ENCODE measurements at places on chromosomes 4 and X.
A peak's percentile ranks its signal among the peaks of the same experiment; 100 is the strongest.

- H3K36me3 ChIP-seq: peaks cover 34% of the 10 kb centered on the region
- no peaks in the 10 kb centered on the region for H3K4me1 ChIP-seq
- peaks cover 6% of the 10 kb centered on the region for H3K27me3 ChIP-seq
- no peak for DNase-seq
- no peak overlapping the region for H3K27ac ChIP-seq
Observed at GRCh38 chr4:962231-963208, 10.8 kb downstream of the DGKQ start.

- H3K4me1 ChIP-seq: no peaks in the 10 kb centered on the region
- DNase-seq: no peak
Observed at GRCh38 chrX:100870527-100870926, 3.6 kb downstream of the NOX1 start.

GRCh38 chr4:73841243-73841925 is 4.9 kb downstream of the CXCL6 start:
- H3K27me3 ChIP-seq: peaks cover 7% of the 10 kb centered on the region
- no peak overlapping the region for H3K27ac ChIP-seq
- no peaks in the 10 kb centered on the region for H3K36me3 ChIP-seq
- peaks cover 3% of the 10 kb centered on the region for H3K4me1 ChIP-seq
- no peak overlapping the region for H3K4me3 ChIP-seq
- no peak for DNase-seq

DNA sequence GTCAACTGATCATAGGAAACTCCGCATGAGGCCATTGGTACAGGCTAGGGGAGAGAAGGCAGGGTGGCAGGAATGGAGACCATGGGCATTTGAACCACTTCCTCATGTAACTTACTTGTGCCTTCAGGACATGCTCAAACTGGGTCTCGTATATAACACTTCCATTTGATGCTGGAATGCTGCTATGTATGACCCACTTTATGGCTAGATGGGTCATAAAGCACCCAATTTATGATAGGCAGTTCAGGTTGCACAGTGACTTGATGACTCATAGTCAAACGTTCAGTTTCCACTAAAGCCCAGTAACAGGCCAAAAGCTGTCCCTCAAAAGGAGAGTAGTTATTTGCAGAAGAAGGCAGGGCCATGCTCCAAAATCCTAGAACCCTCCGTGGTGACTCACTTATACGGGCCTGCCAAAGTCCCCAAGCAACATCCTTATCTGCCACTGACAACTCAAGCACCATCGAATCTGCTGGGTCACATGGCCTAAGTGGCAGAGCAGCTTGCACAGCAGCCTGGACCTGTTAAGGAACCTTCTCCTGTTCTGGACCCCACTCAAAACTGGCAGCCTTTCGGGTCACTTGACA is 236.4 kb downstream of the ZC4H2 start:
- no peak for DNase-seq
- H3K27ac ChIP-seq: no peak overlapping the region
- no peaks in the 10 kb centered on the region for H3K36me3 ChIP-seq
- no peak overlapping the region for H3K4me3 ChIP-seq
- H3K4me1 ChIP-seq: no peaks in the 10 kb centered on the region
- H3K27me3 ChIP-seq: no peaks in the 10 kb centered on the region

DNA sequence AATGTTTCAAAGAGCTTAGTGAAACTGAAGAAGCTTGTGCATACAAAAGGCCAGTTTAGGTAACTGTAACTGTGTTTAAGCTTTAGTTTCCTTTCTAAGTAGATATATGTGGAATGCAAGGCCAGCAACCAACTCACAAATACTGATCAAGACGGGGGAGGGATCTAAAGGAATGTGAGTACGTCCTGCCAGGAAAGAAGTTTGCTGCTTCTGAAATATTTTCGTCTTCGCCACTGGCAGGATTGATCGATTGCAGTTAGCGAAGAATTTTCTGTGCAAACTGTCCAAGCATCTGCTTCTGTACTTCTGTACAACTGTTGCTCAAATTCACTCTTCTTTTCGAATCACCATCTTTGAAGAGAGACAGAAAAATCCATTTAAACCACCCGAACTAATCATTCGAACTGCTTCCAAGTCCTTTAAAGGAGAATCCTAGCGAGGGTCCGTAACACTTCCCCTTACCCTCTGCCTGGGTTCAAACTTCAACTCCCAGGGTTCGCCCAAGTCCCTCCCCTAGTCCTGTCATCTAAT is 373 bp upstream of the INTS6L start:
- H3K4me3 ChIP-seq: peak overlapping the region; percentile 67
- no peaks in the 10 kb centered on the region for H3K4me1 ChIP-seq
- peak; percentile 83 for DNase-seq
- H3K36me3 ChIP-seq: no peaks in the 10 kb centered on the region

DNA sequence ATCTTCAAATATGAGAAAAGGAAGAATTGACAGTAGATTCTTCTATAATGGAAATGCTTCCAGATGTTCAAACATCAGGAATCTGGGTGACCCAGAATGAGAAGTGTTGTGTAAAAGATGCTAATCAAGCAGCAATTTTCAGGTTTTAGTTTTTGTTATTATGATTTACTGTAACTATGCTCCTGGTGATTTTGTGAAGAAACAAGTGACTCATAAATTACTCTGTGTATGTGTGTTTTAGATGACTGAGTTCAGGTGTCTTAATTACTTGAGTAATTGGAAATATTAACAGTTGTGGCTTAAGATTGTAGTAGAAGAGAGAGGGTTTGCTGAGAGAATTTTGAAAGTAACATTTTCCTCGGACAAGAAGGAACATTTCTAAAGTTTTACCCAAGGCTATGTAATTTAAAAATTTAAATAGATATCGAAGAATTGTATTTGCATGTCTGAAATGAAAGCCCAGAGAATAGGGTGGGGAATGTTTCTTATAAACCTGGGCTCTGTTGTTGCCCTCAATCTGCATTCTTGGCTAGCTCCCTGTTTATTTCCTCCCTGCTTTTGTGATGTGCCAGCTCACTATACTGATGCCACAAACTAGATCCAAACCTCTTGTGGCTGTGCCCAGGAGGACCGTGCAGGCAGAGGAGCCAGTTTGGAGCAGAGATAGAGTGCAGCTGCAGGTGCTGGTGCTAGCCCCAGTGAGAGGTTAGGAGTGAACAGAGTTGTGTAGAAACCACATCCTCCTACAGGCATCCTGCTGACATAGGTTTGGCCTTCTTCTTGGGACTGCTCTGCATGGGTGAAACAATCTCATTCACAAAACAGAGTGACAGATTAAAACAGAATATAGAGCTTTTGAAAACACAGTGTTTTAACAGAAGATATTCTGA is 25.4 kb upstream of the TNIP3 start:
- DNase-seq: no peak
- no peak overlapping the region for H3K27ac ChIP-seq

DNA sequence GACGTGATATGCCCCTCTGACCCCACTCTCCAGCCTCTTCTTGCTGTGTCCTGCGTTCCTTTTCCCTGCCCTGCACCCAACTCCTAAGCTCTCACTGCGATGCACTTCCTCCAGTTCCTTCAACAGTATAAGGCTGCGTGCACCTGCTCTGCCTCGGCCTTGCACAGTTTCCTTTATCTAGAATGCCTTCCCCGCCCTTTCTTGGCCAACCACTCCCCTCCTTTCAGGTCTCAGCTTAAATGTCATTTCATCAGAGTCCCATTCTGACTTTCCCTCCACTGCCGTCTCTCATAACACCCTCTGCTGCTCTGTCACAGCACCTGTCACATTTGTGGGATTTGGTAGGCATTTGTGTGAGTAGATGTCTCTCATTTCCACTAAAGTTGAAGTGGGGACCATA is 58.4 kb upstream of the NEIL3 start:
- H3K27me3 ChIP-seq: peaks cover 2% of the 10 kb centered on the region
- H3K27ac ChIP-seq: no peak overlapping the region
- H3K4me1 ChIP-seq: no peaks in the 10 kb centered on the region
- no peaks in the 10 kb centered on the region for H3K36me3 ChIP-seq

DNA sequence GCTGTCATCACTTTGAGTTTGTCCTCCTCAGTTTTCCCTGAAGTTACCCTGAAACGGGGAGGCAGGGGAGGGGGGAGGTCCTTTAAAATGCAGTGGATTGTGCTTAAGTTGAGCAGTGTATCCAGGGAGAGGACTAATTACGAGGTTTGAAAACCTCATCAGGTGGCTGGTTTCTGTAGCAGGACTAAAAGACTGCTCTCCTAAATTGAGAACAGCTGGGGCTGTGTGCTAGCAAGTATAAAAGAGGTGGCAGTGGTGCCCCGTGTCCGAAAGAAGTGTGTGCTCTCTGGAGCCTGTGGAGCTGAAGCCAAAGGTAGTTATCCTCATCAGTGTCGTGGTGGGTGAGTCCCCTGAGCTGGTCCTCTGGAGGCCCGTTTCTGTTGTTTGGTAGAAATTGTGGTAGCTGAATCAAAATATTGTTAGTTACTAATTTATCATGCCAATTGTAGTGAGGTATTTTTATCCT is 37.2 kb upstream of the CYP2U1 start:
- no peak overlapping the region for H3K27ac ChIP-seq
- H3K27me3 ChIP-seq: no peaks in the 10 kb centered on the region
- H3K36me3 ChIP-seq: no peaks in the 10 kb centered on the region
- no peaks in the 10 kb centered on the region for H3K4me1 ChIP-seq

GRCh38 chr4:140635606-140636005 is 66.8 kb upstream of the UCP1 start:
- peaks cover 4% of the 10 kb centered on the region for H3K4me1 ChIP-seq
- H3K27ac ChIP-seq: no peak overlapping the region
- DNase-seq: no peak
- no peaks in the 10 kb centered on the region for H3K27me3 ChIP-seq

DNA sequence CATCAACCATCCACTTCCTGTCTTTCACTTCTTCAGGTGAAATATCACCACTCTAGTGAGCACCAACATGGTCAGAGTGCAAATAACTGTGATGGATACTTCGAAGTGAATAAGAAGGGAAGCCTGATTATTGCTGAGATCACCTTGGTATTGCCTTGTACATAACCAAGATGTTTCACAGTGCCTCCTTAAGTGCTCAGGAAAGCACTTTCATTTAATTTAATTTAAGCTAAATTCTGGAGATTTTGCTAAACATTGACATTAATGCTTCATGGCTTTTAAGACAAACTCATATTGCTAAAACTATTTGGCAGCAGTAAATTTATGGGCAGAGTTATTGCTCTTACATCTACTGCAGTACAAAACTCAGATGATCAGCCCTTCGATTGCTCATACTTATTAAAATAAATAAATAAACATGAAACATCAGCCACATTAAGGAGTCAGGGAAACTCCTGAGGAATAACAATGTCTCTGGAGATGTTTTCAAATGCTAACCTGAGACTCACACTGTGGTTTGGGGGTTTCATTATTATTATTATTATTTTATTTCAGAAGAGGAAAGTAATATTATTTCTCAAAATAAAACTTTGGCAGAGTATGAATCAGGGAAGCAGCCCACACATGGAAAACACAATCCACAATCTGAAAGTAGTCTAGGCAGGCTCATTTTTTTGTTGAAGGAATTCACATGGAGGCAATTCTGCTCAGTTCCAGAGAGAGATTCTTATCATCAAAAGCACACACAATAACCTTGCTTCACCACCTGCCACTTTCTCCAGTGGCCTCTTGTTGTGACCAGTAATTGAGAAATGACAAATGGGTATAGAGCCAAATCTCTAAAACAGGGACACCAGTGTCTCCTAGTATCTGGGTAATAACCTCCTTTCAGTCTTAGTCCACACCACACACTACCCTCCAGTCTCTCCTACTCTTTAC is 344.2 kb downstream of the MAPK10 start:
- H3K27ac ChIP-seq: no peak overlapping the region
- no peaks in the 10 kb centered on the region for H3K36me3 ChIP-seq
- no peak for DNase-seq
- no peaks in the 10 kb centered on the region for H3K4me1 ChIP-seq

GRCh38 chr4:54742636-54743399 is 85.1 kb downstream of the KIT start:
- H3K27me3 ChIP-seq: no peaks in the 10 kb centered on the region
- no peaks in the 10 kb centered on the region for H3K4me1 ChIP-seq
- no peak overlapping the region for H3K27ac ChIP-seq
- no peaks in the 10 kb centered on the region for H3K36me3 ChIP-seq
- DNase-seq: peak; percentile 26
- H3K4me3 ChIP-seq: no peak overlapping the region

- H3K36me3 ChIP-seq: no peaks in the 10 kb centered on the region
- DNase-seq: peak; percentile 43
- no peaks in the 10 kb centered on the region for H3K4me1 ChIP-seq
- H3K4me3 ChIP-seq: peak overlapping the region; percentile 44
- peaks cover 16% of the 10 kb centered on the region for H3K27me3 ChIP-seq
Observed at GRCh38 chrX:51395810-51396728, 63.4 kb downstream of the NUDT10 start.

- peaks cover 16% of the 10 kb centered on the region for H3K27me3 ChIP-seq
- peaks cover 16% of the 10 kb centered on the region for H3K4me1 ChIP-seq
Observed at GRCh38 chr4:76310683-76311082, 4.2 kb downstream of the STBD1 start.

GRCh38 chr4:309807-310206 is 4.5 kb upstream of the ZNF732 start:
- H3K27me3 ChIP-seq: peaks cover 1% of the 10 kb centered on the region
- H3K36me3 ChIP-seq: no peaks in the 10 kb centered on the region
- H3K4me3 ChIP-seq: no peak overlapping the region
- H3K4me1 ChIP-seq: peaks cover 2% of the 10 kb centered on the region
- no peak for DNase-seq

DNA sequence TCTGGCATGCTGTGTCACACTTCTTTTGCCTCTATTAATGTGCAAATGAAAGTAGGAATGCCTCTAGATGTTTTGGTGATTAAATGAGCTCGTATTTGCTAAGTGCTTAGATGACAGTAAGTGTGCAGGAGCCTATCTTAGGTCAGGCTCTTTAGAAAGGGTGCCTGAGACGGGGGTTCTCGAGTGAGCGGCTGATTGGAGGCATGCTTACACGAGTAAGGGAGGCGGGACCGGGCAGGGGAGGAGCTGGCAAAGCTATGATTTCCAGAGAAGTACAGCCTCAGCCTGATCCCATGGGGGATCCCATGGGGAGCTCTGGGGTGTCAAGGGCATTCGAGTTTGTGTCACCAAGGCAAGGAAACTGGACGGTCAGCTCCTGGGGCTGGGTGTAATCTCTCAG is 44.8 kb downstream of the CLDN34 start:
- no peak overlapping the region for H3K27ac ChIP-seq
- no peaks in the 10 kb centered on the region for H3K36me3 ChIP-seq
- peaks cover 48% of the 10 kb centered on the region for H3K27me3 ChIP-seq
- no peak for DNase-seq
